ENCODE measurements at places on chromosomes 12 and 14.

DNA sequence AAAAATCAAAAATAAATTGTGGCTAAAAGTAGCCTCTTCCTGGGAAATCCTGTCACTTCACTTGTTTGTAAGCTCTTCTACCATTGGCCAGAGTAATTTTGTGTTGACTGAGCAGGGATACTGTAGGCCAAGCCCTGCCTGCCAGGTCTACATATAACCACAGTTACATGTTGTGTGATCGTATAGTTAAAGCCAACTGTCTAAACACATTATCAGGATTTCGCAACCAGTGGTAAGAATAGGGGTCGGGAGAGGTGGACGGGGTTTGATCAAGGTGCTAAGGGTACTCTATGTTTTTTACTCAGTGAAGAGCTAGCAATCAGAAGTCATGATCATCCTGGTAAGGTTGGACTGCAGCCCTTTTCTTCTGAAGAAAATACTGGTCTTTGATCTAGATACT, 13.4 kb downstream of the ANKRD13A start:
- DNase-seq = no peak

GRCh38 chr12:27464220-27464554, 17.7 kb downstream of the SMCO2 start:
- DNase-seq = no peak

DNA sequence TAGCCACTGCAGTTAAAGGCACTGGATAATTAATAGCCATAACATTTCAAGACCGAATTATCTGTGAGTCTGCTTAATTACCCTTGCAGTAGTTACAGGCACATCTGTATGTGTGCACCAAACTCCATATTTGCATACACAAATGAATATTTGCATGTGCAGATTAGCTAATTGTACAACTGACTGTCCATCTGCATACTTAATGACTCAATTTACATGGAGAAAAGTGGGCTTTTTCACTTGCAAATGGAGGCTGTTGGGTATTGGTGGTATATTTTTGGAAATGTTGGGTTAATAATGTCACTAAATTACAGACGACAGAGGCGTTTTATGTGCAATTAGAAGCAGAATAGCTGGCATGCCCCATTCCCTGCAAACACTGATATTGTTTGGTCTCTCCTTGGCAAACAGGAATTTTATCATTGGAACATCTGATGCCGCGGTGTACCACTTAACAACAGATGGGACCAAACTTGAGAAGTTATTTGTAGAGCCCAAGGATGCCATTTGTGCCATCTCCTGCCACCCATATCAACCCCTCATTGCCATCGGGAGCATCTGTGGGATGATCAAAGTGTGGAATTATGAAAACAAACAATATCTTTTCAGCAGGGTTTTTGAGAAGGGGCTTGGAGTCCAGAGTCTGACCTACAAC, 39.6 kb downstream of the CFAP251 start:
- no peak for DNase-seq

- DNase-seq = no peak
Measured at GRCh38 chr12:52608161-52608560, 6.9 kb upstream of the KRT72 start.

GRCh38 chr12:91179966-91180561, 2.6 kb downstream of the DCN start:
- no peak for DNase-seq

All from GM10248 (cell line).